ENCODE measurements at places on chromosomes 6 and 20.

GRCh38 chr6:109445382-109445781 lies 4.9 kb downstream of the SMPD2 start:
- no peak for DNase-seq

- DNase-seq, result no peak
These were observed 25.7 kb upstream of the IGF2R start for GRCh38 chr6:159943101-159943632.

DNA sequence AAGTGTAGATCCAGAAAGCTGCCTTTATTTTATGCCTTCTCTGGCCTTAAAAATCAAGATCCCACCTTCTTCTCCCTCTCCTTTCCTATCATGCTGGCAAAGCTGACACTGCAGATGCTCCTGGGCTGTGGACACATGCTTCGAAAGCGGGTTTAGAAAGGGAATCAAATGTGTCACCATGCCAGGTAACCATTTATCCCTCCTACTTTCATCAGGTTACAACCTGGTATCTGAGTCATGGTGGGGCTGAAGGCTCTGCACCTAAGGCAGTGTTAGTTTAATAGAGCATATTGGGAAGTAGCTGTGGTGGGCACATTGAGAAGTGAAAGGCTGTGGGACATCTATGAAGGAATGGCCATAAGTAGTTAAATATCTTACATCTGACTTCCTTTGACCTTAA lies 69.8 kb downstream of the GJA1 start:
- DNase-seq, result no peak

DNA sequence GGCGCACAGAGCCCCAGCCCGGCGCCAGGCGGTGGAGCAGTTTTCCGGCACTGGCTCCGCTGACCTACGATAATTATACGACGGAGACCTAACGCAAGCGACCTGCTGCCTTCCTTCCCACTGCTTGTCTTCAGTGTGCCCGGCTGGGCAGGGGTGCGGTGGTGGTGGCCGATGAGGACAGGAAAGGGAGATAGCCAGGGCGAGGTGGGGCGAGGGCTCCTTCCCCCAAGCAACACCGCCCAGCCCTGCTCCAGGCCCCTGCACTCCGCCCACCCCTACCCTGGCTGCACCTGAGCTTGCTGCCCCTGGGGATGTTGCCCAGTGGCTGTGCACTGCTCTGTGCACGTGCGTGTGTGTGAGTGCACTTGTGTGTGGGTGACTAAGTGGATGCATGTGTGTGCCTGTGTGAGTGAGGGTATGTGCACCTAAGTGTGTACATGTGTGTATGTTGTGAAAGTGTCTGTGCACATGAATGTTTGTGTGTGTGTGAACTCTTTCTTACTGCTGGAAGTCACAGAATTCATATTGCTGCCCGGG lies 42.6 kb upstream of the IRF4 start:
- no peak for DNase-seq

GRCh38 chr6:135129136-135129856 lies 51.8 kb upstream of the MYB start:
- DNase-seq, result no peak

DNA sequence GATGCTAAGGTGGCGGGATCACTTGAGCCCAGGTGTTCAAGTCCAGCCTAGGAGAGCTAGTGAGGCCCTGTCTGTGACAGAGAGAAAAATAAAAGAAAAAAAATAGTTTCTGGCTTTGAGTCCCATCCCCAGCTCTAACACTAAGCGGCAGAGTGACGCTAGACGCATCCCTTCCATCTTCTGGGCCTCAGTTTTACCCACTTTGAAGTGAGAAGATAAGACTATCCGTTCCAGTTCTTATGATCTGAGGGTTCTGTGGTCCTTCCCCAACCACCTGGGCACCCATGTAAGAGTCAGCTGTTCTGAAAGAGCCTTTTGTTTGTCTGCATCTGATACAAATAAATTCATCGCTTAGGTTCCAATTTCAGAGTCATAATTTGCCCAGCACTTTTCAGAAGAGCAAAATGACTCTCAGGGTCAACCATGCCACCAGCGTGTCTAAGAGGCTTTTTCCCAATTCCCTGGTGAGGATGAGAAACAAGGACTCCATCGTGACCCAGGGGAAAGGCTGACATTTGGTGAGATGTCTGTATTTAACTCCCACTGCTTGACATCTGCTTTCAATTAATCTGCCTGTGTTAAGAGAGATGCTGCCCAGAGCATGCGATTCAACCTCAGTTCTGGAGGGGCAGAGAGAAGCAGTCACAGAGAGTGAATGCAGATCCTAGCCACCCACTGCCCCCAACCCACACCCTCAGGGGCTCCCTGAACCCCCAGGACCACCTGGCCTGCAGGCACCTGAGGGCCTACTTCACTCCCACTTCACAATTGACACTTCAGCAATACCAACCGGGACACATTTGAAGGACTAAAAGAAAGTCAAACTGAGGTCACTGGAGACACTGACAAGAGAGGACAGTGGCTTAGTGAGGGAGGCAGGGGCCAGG lies 131.6 kb upstream of the TOP1 start:
- DNase-seq, result no peak

- no peak for DNase-seq
These were observed 230.8 kb downstream of the FOXA2 start for GRCh38 chr20:22353586-22353985.

GRCh38 chr6:3303795-3304411 lies 45.2 kb downstream of the PSMG4 start:
- no peak for DNase-seq

DNA sequence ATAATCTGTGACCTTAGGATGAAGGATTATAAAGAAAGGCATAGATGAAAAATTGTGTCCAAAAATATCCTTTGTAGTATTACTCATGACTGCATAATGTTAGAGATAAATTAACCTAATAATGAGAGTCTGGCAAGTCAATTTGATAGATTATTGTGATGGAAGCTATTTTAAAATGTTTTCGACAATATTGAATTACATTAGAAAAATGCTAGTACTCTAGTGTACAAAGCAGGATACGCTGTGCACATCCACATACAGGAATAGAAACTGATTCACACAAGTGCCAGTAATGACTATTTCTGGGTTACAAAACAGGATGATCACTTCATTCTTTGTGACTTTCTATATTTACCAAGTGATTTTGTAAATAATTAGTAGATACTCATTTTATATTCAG lies 3.3 kb downstream of the SLC17A2 start:
- DNase-seq, result no peak

DNA sequence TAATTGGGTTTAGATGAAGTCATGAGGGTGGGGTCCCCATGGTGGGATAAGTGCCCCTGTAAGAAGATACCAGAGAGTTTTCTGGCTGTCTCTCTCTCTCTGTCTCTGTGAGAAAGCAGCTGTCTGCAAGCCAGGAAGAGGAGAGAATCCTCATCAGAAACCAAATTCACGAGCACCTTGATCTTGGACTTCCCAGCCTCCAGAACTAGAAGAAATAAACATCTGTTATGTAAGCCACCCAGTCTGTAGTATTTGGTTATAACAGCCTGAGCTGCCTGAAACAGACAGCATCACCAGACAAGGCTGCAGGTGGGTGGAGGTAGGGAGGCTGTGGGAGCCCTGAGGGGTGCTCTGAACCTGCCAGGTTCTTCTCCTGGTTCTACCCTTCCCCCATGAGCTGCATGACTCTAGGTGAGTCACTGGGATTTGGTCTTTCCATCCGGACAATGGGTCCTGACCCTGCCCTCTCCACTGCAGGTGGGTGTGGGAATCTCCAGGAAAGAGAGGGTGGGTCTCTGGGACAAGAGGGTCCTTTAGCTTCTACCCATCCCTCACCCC lies 34.3 kb upstream of the VEGFA start:
- DNase-seq, result no peak

DNA sequence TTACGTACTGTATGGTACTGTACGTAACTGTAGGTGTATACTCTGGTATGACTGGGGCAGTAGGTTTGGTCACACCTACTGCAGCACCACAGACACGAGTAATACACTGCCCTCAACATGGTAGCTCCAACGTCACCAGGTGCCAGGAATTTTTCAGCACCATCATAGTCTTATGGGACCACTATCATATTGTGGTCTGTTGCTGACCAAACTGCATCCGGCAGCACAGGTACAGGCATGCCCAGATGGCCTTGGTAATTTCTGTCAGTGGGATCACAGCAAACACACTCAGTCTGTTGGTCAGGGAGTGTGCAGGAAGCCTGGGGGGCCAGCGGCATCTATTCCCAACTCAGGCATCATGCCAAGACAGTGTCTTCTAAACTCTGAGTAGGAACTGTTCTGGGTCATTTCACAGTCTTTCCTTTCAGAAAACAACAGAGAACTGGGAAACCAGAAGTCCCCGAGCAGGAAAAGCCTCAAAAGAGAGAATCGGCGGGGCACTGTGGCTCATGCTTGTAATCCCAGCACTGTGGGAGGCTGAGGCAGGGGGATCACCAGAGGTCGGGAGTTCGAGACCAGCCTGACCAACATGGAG lies 5.8 kb downstream of the YTHDF1 start:
- no peak for DNase-seq

Data from cortex of kidney (tissue), 1 donor.